ENCODE measurements at places on chromosomes 1 and 21.

GRCh38 chr1:152623203-152623844, 421 bp upstream of the LCE3A start:
- no peak for DNase-seq

GRCh38 chr1:210294999-210295745, 33.5 kb upstream of the HHAT start:
- no peak for DNase-seq

DNA sequence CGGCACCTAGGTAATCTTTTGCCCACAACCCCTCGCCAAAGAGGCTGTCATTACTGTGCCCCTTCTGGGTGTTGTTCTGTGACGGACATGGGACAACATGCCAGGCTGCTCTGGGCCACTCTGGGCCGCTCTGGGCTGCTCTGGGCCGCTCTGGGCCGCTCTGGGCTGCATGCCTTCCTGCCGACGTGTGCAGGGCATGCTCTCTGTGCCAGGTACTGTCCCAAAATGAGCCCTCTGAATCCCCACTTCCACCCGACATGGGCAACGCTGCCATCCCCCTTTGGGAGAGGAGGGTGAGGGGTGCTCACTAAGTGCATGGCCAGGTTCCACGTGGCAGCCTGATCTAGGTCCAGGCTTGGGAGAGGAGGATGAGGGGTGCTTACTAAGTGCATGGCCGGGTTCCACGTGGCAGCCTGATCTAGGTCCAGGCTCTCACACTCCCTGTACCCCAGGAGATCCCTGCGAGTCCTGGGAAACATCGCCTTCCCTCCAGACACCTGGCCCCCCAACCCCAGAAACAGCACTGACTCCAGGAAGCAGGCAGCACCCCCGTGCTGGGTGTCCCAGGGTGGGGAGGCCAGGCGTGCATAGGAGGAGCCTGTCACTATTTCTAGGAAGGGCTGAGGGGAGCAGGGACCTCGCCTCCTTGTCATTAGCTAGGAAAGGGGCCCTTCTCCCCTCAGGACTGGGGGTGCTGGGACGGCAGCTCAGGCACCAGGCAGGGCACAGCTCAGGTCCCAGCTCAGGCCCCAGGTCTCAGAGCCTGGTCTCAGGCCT, 16.5 kb downstream of the TTC34 start:
- DNase-seq, result no peak

DNA sequence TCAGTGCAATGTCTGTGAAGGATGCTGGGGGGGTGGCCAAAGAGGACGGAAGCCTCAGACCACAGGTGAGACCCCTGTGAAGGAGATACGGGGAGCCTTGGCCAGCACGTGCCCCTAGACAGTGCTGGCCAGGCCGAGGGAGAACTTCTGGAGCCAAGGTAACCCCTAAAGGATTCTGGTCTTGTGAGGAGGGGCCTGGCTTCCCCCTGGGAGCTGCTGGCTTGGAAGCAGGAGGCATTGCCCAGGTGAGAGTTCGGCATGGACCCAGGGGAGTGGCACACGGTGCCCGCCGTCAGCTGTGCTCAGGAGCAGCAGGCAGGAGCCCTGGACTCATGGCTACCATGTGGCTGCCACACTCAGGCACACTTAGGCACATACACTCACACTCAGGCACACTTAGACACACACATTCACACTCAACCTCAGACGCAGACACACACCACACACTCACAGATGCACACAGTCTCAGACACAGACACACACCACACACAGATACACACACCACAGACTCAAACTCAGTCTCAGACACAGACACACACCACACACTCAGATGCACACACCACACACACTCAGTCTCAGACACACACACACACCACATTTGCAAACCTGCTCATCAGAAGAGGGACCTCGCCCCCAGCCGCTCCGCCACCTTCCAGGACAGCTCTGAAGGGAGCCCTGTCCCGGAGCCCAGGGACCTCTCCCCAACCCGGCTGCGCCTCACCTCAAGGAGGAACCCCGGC, 1.1 kb upstream of the COL6A2 start:
- no peak for DNase-seq

GRCh38 chr1:40736085-40736531, 44.6 kb downstream of the NFYC start:
- no peak for DNase-seq

DNA sequence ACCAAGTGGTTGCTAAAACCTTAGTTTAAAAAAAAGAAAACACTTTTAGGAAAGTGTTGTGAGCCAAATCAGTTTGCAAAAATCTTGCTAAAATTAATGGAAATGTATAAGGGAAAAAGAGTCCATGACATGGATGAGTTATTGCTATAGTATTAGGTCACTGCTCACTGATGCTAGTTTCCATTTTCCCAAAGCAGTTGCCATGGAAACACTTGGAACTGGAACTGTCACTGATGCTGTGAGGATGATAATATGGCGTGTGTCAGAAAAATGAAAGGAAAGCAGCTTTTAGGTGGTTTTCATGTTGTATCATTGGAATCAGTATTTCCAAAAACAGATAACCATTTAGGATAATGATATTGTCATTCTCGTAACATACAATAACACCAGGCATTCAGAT, 104.4 kb downstream of the PHTF1 start:
- DNase-seq, result no peak

DNA sequence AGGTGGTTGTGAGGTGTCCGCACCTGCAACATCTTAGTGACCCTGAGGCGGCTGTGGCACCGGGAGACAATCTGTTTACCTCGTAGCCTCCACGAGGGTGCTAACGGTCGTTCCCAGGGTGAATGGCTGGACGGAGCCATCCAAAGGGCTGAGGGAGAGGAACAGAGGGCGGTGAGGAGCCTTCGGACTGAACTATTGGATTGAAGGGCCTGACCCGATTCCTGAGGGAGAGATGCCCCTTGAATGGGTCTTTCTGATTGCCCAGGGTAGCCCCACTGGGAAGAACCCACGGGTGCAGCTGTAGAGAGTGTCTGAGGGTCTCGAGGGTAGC, 2.3 kb downstream of the NR5A2 start:
- DNase-seq, result no peak

DNA sequence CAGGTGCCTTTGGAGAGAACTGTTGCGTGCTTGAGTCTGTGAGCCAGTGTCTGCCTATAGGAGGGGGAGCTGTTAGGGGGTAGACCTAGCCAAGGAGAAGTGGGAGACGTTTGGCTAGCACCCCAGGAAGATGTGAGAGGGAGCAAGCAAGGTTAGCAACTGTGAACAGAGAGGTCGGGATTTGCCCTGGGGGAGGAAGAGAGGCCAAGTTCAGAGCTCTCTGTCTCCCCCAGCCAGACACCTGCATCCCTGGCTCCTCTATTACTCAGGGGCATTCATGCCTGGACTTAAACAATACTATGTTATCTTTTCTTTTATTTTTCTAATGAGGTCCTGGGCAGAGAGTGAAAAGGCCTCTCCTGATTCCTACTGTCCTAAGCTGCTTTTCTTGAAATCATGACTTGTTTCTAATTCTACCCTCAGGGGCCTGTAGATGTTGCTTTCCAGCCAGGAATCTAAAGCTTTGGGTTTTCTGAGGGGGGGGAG, 2.4 kb downstream of the BTG2 start:
- DNase-seq, result no peak

DNA sequence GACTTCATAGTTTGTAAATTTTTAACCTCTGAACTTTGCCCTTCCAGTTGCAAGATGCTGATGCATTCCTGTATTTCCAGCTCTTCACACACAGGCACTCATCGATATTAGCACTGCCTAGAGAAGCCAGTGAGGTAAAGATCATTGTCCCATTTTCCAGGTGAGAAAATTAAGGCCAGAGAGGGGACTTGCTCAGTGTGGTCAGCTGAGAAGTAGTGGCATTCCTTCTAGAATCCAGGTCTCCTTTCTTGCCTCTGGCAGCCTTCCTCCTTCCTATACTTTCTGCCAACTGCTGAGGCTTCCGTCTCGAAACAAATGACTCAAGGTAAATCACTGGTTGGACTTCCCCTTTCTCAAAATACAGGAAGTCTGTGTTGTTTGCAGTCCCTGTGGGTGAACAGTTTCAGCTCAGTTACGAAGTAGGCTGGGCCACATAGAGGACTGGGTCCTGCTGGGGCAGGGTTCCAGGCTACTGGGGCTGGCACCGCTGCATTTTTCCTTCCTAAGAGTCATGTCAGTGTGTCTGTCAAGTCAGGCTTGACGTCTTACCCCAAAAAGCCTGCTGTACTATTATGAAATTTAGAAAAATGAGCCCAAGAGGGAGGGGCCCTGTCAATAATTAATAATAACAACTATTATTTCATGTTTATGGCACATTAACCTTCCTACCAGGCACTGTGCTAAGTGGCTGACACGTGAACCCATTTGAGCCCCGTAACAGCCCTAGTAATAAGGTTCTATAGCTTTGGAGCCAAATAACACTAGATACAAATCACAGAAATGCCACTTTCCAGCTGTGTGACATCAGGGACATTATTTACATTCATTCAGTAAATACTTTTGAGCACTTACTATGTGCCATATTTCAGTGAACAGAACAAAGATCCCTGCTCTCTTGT, 16.6 kb upstream of the RNF19B start:
- DNase-seq, result peak; percentile 21

DNA sequence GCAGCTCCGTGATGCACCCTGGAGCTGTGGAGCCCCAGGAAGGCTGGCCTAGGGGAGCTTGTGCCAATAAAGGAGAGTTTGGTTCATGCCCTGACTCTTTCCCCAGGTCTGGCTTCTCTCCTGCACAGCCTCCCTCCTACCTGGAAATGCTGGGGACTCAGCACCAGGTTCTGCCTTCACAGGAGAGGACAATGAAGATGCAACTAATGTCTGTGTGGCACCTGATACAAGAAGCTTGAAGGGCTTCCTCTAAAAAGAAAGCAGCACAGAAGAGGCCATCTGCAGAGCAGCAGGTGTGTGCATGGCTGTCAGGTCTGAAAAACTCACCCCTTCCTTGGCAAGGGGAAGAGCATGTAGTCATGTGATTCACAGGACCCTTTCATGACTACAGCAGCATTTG, 43.7 kb upstream of the SLC44A3 start:
- DNase-seq, result no peak

GRCh38 chr1:75719810-75720209, 4.7 kb upstream of the ACADM start:
- DNase-seq, result no peak

- no peak for DNase-seq
Observed at GRCh38 chr1:116257836-116258235, 115.2 kb upstream of the ATP1A1 start.

DNA sequence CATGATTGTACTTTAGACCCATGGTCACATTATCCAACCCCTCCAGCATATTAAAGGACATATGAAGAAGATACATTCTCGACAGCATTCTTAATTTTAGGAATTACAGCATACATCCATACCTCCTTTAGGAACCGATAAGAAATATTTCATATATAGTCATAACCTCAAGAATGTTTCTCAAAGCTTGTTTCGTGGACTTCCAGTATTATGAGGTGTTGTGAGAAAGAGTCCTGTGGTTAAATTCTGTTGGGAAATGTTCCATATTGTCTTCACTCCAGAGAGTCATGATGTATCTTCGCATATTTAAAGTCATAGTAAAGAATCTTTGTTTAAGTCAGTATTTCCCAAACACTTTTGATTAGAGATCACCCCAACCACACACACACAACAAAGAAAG, 321.0 kb upstream of the SNX7 start:
- DNase-seq, result no peak

DNA sequence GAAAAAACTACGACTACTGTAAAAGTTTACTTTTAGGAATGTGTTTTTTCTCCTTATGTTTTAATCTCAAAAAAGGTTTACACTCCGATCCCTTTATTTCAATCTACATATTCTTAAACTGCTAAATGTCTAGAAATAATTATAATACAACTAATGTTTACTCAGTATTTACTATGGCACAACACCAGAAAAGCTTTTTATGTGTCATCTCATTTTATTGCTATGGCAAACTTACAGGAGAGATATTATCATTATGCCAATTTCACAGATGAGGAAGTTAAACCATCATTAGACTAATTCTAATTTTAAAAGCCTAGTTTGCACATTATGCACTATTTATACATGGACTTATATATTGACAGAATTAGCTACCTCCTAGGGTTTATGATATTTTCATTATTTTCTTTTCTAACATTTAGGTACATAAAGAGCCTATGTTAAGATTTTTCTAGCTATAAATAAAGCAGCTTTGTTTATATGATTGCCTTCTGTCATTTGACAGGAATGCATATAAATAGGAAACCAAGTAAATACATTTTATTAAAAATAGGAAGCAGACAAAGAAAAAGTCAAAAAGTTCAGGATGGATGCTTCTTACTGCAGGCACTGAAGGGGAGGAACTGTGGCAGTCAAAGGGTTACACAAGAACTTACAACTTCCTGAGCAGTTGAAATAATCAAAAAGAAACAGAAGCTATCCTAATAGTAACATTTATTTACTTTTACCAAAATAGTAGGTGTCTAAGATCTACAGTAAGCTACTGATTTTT, 442.4 kb downstream of the LTN1 start:
- DNase-seq, result no peak

GRCh38 chr1:37137014-37137413, 102.7 kb upstream of the GRIK3 start:
- DNase-seq, result no peak
